ENCODE measurements at places on chromosomes 16 and 17. TPM values are rescaled to one million over a fixed set of nuclear protein-coding genes. Genes with fewer than 3 reads are reported as not detected.

Gene ZNF385C
- total RNA-seq: 1.7 TPM

Gene DNAI2
- total RNA-seq: not detected

Gene IRF8
- total RNA-seq: 12.8 TPM

Gene UTS2R
- total RNA-seq: 10.8 TPM

Gene CXCL16
- 0.60 TPM for total RNA-seq

Gene MT4
- not detected for total RNA-seq

Gene TBC1D3E
- total RNA-seq: 4.9 TPM

Gene HSD17B1
- total RNA-seq: 4.3 TPM

Gene NOXO1
- 0.25 TPM for total RNA-seq

Gene RND2
- total RNA-seq: 18.5 TPM

Gene KRTAP4-1
- not detected for total RNA-seq

Gene PRDM7
- not detected for total RNA-seq

Gene MYH8
- total RNA-seq: not detected

Gene C17orf107
- 7.4 TPM for total RNA-seq

Data from cardiac muscle cell (in vitro differentiated cells and primary cell).